ENCODE measurements at places on chromosomes 12 and 14.

DNA sequence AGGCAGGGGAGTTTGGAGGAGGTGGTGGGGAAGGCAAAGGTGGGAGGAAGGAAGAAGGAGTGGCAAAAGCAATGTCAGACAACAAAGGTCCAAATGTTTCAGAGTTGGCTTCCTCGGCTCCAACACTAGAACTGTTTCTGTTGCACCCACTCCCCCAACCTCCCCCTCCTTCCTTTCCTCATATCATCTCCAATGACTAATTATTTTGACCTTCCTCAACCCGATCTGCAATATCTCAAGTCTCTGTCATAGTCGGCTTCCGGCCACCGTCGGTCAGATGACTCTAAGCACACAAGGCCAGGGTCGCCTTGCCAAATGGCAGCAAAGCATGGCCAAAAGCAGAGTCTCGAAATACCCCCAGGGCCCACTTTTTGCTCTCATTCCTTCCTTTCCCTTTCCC lies 637.0 kb upstream of the TBX3 start:
- no peak for DNase-seq

- DNase-seq: peak; percentile 22
Measured at GRCh38 chr14:74085047-74085637, 386 bp downstream of the LIN52 start.

GRCh38 chr12:59119676-59120075 lies 199.4 kb upstream of the LRIG3 start:
- no peak for DNase-seq

DNA sequence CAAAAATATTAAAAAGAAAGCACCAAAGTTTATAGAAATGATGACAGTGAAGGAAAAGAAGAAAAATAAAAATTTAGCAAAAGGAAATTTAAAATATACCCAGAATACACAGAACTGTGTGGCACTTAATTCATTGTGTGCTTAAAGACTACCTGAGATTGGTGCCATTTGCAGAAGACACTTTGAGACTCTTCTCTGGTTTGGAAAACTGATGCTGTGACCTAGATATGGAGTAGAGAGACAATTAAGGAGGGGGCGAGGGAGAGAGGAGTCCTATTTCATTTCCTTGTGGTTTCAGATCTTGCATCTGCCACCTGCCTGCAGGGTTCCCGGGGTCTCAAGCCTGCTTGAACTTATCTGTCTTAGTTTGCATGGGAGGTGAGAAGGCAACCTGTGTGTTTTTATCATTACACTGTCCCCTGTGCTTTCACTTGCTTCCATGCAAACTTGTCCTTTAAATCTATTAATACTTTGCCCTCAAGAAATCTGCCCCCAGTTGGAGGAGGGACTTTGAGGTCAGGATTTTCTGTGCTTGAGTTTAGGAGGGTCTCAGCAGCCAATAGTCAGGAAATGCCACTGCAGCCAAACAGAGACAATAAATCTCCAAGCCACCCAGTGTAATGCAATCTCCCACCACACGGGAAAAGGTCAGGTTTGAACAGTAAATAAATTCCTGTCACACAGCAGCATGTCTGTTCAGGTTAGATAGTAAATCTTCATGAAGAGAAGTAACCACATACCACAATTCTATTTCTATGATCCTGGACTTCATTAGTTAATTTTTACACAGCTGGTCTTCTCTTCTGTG lies 119.4 kb downstream of the CAND1 start:
- no peak for DNase-seq

- peak; percentile 28 for DNase-seq
Measured at GRCh38 chr12:93978553-93978952, 169.8 kb upstream of the PLXNC1 start.

DNA sequence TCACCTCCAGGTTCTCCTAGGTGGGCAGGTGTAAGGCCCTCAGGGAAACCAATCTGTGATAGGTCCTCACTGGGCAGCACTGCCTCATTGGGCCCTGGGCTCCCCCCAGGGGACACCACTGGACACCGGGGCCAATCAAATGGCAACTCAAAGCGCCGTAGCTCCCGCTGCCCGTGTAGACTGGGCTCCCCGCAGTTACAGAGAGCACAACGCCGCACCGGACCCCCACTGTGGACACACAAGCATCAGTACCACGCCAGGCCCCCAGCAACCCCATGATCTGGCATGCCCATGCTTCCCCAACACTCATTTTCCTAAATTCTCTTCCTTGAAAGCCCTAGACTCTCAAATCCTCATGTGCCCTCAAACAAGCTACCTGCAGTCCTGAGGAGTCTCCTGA lies 6.1 kb downstream of the KMT2D start:
- no peak for DNase-seq

- no peak for DNase-seq
Measured at GRCh38 chr12:121278169-121279070, 18.1 kb downstream of the CAMKK2 start.

DNA sequence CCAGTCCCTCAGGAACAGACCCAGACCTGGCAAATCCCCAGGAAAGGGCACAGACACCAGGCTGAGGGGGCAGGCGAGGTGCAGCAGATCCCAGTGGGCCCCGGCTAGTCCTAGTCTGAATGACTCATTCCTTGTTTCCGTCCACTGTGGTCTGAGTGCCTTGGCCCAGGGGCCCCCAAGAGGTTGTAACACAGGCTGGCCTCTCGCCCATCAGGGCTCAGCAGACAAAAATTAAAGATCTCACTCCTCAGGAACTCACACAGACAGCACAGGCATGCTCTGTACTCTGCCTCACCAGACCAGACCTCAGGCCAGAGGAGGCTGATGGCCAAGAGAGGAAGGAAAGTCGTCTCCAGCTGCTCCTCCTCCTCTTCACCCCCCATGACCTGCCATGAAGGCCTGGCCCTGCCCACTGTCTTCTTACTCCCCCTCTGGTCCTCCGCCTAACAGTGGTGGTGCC lies 7.7 kb upstream of the LTBP2 start:
- peak; percentile 86 for DNase-seq

- DNase-seq: no peak
Measured at GRCh38 chr14:78701246-78701645, 531.1 kb downstream of the NRXN3 start.

DNA sequence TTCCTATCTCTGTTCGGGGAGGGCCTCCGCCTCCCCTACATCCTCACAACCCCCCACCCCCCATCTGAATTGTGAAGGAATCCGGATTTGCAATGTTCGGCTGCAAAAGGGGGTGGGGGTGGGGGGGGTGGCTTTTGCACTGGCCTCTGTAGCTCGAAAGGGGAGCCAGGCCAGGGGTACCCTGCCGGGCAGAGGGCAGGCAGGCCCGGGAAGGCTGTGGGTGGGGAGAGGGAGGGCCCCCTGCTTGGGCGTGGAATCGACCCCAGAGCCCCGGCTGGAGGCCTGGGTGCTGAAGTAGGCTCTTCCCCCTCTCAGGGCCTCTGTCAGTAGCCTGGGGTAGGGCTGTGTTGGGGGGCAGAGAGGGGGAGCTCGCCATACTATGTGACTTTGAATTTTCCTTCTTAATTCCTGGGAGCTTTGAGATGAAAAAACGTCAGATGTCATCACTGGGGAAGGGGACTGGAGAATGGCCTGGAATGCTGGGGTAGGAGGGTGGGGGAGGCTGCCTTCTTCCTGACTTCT lies 1.1 kb downstream of the LRP1 start:
- DNase-seq: no peak

- DNase-seq: no peak
Measured at GRCh38 chr14:24576182-24576581, at the start of gene CTSG. TSS of gene CTSG (minus strand) at chr14:24576250. CDS start at chr14:24576223, 27 bp downstream.

DNA sequence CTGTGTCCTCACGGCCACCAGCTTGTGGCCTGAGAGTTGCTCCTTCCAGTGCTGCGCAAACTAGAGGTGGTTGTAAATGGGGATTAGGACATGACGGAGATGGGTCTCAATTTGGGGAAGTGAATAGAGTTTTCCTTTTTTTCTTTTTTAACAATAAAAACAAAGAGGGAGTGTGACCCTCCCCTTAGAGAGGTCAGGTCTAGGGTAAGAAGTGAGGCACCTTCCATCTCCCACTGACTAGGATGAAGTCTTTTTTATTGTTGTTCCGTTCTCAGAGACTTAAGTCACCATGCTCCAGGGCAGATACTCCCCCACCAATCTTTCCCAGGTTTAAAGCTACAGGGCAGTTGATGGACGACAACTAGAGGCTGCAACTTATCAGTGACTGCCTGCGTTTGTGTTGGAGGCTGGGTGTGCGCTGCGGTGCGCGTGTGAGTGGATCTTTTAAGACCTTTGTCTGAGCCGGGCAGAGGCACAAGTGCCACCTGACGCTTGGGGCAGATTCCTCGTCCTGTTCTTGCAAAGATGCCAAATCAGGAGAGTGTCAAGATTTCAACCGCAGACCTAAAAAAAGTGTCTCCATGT lies 2.1 kb upstream of the GSC start:
- no peak for DNase-seq

DNA sequence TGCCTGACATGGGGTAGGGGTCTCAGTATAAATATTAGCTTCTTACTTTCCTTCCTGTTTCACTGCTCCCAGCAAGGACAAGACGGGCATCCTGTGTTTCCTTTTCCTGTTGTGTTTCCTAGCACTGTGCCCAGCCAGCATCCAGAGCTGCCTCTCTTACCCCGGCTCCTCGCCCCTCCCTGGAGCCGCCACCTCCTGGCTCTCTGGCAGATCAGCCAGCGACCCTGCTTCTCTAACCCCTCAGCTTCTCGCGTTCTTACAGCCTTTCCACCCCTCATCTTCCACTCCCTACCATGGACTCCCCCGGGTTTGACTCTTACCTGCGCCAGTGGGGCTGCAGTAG lies 17.8 kb downstream of the HDAC7 start:
- no peak for DNase-seq

- no peak for DNase-seq
Measured at GRCh38 chr14:22384167-22384549, 204.9 kb downstream of the DAD1 start.

DNA sequence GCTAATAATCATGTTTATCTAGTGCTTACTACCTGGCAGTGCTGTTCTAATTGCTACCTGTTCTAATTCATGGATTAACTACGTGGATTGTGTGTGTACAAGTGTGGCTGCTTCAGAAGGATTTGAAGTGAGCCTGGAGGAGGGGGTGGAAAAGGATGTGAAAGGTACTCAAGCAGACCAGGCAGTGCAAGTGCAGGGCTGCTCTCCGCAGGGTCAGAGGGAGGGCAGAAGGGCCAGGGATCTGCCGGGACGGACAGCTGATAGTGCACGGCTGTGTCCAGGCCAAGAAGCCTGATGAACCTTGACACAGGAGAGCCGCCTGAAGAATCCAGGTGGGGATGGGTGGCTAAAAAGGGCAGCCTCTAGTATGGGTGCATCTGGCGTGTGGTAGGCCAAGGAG lies 28.5 kb downstream of the PIWIL1 start:
- no peak for DNase-seq

DNA sequence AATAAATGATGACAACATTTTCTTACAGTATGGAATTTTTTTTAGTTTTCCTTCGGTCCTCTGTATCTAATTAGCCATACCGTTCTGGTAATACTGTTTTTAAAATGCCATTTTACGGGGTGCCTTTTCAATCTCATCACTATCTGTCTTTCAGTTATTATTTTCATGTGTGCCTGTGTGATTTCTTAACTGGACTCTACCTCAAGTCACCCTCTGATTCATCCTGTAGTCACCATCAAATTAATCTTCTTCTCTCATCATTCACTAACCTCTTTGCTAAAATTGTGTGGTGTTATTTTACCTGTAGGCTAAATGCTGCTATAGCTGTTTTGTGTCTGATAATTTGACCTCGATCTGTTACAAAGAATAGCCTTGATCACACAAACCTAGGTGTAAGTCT lies 16.0 kb upstream of the CCT2 start:
- no peak for DNase-seq

- DNase-seq: peak; percentile 13
Measured at GRCh38 chr14:31078766-31079165, 52.6 kb upstream of the STRN3 start.

GRCh38 chr12:110556705-110557104 lies 26.4 kb downstream of the PPTC7 start:
- no peak for DNase-seq

- DNase-seq: no peak
Measured at GRCh38 chr14:81396113-81396512, 4.0 kb downstream of the STON2 start.

DNA sequence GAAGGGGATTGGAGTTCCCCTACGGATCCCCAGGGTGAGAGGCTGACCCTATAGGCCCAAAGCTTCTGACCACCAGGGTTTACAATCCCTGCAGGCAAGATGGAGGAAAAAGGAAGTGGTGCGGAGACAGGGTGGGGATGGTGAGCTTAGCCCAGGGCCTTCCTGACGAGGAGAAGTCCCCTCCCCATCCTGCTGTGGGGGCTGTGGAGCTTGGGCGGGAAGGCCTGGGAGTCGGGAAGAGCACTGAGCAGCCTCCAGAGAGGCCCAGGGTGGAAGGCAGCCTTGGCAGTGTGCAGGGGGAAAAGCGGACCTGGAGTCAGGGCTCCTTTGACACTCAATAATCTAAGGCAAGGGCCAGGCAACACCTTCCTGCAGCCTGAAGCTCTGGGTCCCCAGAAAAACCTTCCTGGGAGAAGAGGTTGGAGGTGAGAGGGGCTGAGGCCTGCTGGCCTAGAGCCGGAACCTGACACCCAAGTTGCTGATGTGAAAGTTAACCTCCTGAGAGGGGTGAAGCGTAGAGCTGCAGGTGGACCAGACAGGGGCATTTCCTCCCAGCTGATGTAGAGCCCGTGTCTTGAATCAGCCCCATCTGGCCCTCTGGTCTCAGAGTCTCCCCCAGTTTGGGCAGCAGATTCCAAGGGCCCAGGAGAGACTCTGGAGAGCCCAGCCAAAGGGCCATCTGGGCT lies 6.0 kb downstream of the HDAC7 start:
- DNase-seq: no peak

- DNase-seq: no peak
Measured at GRCh38 chr12:41980390-41980789, 164.3 kb downstream of the GXYLT1 start.

DNA sequence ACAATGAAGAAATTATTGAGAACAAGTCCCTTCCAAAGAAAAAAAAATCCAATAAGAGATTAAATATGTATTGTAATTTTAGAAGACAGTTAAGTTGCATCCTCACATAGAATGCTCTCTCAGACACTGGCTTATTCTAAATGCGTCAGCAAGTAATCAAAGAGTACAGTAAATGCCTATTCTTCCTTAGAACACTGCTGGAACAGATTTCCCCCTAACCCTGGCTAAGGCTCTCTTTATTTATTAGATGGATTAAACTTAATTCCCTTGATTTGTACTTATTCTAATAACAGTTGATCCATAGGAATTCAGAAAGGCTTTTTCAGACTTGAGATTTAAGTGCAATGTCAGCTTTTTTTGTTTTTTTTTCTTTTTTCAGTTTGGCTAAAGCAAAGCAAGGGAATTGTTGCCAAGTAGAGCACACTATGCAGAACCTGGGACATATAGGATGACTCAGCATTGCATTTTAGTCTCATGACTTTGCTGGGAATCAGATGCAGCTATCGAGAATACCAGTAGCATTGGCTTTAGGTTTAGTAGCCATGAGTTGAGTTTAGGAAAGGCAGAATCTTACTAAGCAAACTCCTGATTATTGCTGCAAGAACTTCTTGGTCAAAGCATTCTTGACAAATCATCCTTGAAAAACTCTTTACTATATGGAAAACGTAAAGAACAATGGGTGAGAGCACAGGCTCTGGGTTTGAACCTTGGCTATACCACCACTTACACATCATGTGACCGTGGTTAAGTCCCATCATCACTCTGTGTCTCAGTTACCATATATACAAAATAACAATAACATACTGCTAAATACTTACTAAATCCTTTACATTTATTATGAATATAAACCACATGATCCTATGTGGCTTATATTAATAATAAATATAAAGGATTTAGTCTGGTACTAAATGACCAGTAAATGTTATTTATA lies 26.7 kb downstream of the MED21 start:
- DNase-seq: peak; percentile 21

GRCh38 chr14:36221112-36221511 lies 44.6 kb upstream of the PTCSC3 start:
- no peak for DNase-seq
